ENCODE measurements at places on chromosomes 6 and 20.

- DNase-seq, result peak; percentile 85
Observed at GRCh38 chr6:70479236-70479635, 65.9 kb downstream of the FAM135A start.

DNA sequence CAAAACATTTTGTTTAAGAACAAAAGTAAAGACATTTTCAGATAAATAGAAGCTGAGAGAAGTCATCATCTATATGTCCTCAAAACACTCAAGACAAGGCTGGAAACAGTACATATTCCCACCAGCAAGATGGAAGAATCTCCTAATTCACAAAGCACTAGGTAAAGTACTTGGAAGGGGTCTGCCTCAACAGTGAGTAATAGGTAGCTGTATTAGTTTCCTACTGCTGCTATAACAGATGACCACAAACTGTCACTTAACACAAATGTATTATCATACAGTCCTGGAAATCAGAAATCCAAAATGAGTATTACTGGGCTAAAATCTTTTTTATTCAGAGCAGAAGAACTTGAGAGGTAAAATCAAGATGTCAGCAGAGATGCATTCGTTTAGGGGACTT is 40.6 kb downstream of the ZKSCAN8 start:
- DNase-seq, result no peak

DNA sequence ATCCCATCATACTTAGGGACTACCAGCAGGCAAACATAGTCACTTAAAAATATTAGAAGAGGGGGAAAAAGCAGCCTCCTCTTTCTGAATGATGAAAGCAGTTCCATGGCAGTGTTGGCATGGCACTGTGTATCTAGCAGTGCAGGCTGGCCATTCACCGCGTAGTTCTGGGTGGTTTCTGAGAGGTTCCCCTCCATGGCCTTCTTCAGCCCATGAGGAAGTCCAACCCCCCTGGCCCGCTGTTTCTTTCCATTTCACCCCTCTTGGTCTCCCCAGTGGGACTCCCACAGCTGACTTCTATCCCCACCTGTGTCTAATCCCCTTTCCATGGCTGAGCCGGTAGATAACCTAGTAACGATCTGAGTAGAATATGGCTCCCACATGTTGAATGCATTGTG is 17.0 kb downstream of the PPARD start:
- DNase-seq, result no peak

DNA sequence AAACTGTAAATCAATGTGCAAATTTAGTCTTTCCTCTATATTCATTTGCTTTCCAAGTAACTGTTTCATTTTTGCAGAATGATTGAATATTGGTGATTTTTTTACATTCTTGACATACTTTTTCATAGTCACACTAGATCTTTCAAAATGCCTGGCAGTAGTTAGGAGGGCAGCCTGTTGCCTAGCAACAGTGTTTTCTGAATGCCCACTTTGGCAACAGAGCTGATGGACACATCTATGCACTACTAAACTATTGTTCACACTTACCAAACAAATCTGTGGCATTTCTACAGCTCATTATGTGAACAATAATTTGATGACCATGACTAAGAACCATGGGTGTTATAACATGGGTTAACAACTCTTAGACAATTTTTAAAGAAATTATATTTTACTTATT is 438.0 kb upstream of the IMPG1 start:
- no peak for DNase-seq

GRCh38 chr20:49765846-49766541 is 46.6 kb upstream of the SLC9A8 start:
- peak; percentile 82 for DNase-seq

DNA sequence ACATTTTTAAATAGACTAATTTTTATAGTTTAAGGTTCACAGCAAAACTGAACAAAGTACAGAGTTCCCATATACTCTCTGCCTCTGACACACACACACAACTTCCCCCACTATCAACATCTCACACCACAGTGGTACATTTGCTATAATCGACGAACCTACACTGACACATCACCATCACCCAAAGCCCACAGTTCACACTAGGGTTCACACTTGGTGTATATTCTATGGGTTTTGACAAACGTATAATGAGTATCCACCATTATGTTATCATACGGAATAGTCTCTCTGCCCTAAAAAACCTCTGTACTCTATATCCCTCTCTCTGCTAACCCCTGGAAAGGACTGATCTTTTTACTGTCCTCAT is 15.6 kb downstream of the TMEM30A start:
- no peak for DNase-seq

DNA sequence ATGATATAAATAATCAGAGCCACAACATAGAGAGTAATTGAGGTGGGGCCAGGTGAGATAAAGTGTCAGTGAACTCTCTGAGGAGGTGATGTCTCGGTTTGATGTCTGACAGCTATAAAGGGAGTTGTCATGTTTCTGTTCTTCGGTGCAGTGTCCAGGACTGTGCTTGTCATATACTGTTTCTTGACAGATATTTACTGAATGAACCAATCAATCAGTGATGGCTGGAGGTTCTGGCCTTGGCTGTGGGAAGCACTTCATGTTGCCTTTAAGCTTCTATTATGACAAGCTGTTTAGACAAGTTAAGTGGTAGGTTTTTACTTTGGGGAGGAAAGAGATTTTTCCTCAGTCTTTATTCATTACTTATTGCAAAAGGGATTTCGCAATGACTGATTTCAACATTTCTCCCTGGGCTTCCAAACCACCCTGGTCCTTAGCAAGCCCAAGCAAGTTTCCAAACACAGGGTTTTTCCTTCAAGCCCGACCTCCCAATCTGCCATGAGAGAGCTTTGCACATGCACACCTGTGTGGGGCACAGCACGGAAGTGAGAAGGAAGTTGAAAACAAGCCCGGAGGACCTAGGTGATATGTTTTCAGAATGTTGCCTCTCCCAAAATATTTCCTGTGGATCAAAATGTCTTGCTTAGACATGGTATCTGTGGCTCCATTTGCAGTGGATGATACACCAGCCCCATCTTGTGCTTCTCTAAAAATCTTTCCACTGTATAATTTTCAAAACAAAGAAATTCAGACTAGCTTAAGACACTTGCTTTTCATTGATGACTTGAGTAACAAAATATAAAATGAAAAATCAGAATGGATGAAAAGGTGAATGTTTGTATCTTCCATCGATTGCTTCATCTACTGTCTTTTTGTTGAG is 567.3 kb upstream of the BTBD3 start:
- peak; percentile 40 for DNase-seq
